Adipose tissue (tissue), 3 donors: ENCODE measurements at places on chromosomes 3 and 15. TPM values are rescaled to one million over a fixed set of nuclear protein-coding genes. Genes with fewer than 3 reads are reported as not detected.

The ARNT2 gene
- 1.9 TPM for polyA plus RNA-seq

The SLC51A gene
- polyA plus RNA-seq, result 0.33 TPM

The CAND2 gene
- 0.79 TPM for polyA plus RNA-seq

The AP2M1 gene
- polyA plus RNA-seq, result 121 TPM

The IQCF5 gene
- polyA plus RNA-seq, result not detected

The GOLGA8J gene
- polyA plus RNA-seq, result 0.21 TPM

The ITIH4 gene
- 55.2 TPM for polyA plus RNA-seq

The MYEF2 gene
- polyA plus RNA-seq, result 9.9 TPM

The COMMD4 gene
- polyA plus RNA-seq, result 39.0 TPM

The BLOC1S6 gene
- 11.9 TPM for polyA plus RNA-seq

The TRH gene
- polyA plus RNA-seq, result 0.22 TPM

The FETUB gene
- polyA plus RNA-seq, result not detected

The SH3BP5 gene
- polyA plus RNA-seq, result 89.5 TPM

The NANOGP8 gene
- polyA plus RNA-seq, result not detected

The NLGN1 gene
- 0.23 TPM for polyA plus RNA-seq

The ELP6 gene
- 17.8 TPM for polyA plus RNA-seq

The GALNT15 gene
- polyA plus RNA-seq, result 60.7 TPM

The CCDC80 gene
- 213 TPM for polyA plus RNA-seq

The NR2E3 gene
- not detected for polyA plus RNA-seq

The PLA2G4E gene
- polyA plus RNA-seq, result not detected

The MB21D2 gene
- 5.0 TPM for polyA plus RNA-seq

The ZCWPW2 gene
- polyA plus RNA-seq, result 4.8 TPM

The RAMAC gene
- 19.8 TPM for polyA plus RNA-seq

The SFMBT1 gene
- polyA plus RNA-seq, result 5.2 TPM

The MEF2A gene
- 22.0 TPM for polyA plus RNA-seq

The C3orf33 gene
- 2.7 TPM for polyA plus RNA-seq

The CPNE9 gene
- not detected for polyA plus RNA-seq

The GLDN gene
- polyA plus RNA-seq, result 2.5 TPM

The ACOX2 gene
- polyA plus RNA-seq, result 4.7 TPM

The SQOR gene
- 43.1 TPM for polyA plus RNA-seq

The APBA2 gene
- polyA plus RNA-seq, result 0.97 TPM

The KLHL25 gene
- polyA plus RNA-seq, result 3.8 TPM

The CCR8 gene
- polyA plus RNA-seq, result not detected

The FBXL2 gene
- polyA plus RNA-seq, result 1.9 TPM

The ST8SIA2 gene
- 0.06 TPM for polyA plus RNA-seq

The PTX3 gene
- 106 TPM for polyA plus RNA-seq

The CNTN4 gene
- 1.7 TPM for polyA plus RNA-seq

The FXR1 gene
- 66.4 TPM for polyA plus RNA-seq

The SRGAP3 gene
- 1.4 TPM for polyA plus RNA-seq

The SEMA3G gene
- polyA plus RNA-seq, result 7.7 TPM

The GCNT3 gene
- 0.45 TPM for polyA plus RNA-seq

The ADGRG7 gene
- polyA plus RNA-seq, result not detected

The DTX3L gene
- polyA plus RNA-seq, result 9.6 TPM

The BNC1 gene
- polyA plus RNA-seq, result 1.6 TPM

The ZNF80 gene
- polyA plus RNA-seq, result not detected

The TMCO5A gene
- not detected for polyA plus RNA-seq

The RLBP1 gene
- polyA plus RNA-seq, result not detected

The SIDT1 gene
- polyA plus RNA-seq, result 1.1 TPM

The C3orf62 gene
- 4.2 TPM for polyA plus RNA-seq

The CEMIP gene
- 0.90 TPM for polyA plus RNA-seq

The ALDH1A3 gene
- polyA plus RNA-seq, result 10.3 TPM

The THRB gene
- 8.1 TPM for polyA plus RNA-seq

The NEDD4 gene
- polyA plus RNA-seq, result 4.1 TPM

The SORD gene
- polyA plus RNA-seq, result 5.8 TPM

The RBPMS2 gene
- 22.8 TPM for polyA plus RNA-seq

The GP9 gene
- not detected for polyA plus RNA-seq
